Activated CD4-positive, alpha-beta T cell treated with anti-CD3 and anti-CD28 coated beads, Interleukin-2, amount 10 ng/mL, durations not matched to agents 24 days and 14 days (primary cell): ENCODE measurements at places on chromosomes 4 and X. TPM values are rescaled to one million over a fixed set of nuclear protein-coding genes. Genes with fewer than 3 reads are reported as not detected.

WDR17 gene
- 1.7 and 2.1 TPM in 2 replicates for total RNA-seq

- DNase-seq, result no peak
Measured at GRCh38 chr4:26196567-26196966, 124.2 kb upstream of the RBPJ start.

DNA sequence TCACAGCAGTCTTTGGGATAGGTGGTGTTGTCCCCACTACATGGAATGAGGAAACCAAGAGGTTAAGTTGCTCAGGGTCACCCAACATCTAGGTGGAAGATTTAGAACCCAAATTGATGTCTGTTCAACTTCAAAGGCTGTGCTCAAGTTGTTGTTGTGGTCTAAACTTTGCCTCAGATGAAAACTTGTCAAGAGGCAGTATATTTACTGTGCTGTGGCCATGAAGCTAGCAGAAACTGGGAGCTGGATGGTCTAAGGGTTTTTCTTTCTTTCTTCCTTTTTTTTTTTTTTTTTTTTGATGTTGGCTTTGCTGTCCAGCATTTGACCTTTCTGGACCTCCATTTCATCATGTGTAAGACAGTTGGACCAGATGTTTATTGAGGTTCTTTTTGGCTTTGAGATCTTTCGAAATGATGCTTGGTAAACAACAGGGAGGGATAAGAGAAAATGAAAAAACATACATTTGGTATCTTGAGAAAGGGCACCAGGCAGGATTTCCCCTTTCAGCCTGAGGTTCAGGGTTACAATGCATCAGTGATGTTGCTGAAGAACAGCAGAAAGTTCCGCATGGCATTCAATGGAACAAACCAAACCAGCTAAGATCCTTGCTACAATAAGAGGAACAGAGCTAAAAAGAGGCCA is 166.2 kb upstream of the RPS6KA3 start:
- peak; percentile 59 for DNase-seq

DNA sequence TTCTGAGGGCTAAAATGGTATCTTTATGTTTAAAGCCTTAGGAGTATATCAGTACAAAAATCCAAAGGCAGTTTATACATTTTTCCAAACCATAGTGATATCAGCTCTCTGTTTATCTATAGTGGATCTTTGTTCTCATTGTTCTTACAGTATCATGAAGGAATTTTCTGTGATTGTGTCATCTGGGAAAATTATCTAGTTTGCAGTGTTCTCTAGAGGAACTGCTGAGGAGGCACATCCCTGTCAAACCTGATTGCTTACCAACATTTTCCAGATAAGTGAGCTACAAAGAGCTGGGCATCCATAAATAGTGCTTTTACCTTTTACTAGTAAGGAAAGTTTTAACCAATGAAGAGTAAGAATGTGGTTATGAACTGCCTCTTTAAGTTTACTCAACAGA is 44.9 kb upstream of the SLC25A31 start:
- no peak for DNase-seq

- no peak for DNase-seq
Measured at GRCh38 chrX:39401483-39402110, 600.3 kb downstream of the MID1IP1 start.

DNA sequence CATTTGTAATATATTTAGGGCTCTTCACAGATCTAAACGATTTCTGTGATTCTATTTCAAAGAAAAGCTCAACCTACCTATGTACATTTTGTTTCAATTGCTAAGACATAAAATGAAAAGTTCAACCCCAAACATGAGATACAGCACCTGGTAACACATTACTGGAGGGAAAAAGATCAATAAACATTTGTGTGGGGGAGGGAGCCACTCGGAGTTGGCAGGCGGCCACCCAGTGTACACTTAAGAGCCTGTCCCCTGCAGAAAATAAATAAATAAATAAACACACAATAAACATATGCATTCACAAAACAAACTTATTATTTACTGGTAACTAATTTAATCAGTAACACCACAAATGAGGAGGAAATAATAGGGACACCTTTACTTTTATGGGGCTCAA is 19.3 kb downstream of the PRSS48 start:
- no peak for DNase-seq

DNA sequence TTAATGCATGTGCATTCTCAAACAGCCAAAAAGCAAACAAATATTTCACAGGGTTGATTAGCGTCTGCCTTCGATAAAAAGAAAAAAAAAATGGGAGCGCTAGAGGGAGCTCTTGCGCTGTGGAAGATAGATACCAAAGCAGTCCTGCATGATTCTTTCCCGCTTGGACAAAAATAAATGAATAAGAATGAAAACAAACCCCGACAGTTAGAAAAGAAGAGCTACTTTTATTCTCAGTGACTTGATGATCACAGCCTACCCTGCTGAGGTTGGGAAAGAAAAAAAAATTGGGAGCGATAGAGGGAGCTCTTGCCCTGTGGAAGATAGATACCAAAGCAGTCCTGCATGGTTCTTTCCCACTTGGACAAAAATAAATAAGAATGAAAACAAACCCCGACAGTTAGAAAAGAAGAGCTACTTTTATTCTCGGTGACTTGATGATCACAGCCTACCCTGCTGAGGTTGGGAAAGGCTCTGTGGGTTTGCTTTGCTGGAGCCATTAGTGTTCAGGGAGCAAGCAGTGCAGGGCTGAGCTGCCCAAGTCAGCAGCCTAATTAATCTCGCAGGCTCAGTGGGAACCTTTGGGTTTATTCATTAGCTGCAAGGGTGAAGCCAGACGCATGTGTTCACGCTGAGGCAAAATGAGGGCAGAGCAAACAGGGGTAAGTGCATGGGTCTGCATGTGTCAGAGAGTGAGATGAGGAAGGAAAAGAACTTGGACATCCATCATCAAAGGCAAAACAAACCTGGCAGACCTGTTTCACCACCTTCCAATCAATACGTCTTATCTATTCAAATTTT is 249.3 kb upstream of the PRKX start:
- peak; percentile 67 for DNase-seq
